Right cardiac atrium (tissue), 5 donors: ENCODE measurements at places on chromosomes 16 and 17.

DNA sequence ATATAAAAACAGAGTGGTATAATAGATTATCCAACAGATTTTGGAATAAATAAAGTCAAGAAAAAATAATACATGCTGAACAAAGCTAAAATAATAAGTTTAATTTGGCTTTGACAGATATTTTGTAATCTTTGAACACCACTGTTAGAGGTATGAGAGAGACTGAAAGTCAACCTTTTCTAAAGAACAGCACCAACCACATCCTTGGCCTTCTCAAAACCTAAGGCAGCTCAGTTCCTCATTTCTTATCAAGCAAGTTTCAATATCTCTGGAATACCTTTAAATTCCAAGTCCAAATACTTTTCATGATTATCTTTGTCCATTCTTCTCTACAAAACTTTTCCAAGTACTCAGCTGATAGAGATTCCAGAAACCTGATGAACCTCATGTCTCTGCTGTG is 1603.8 kb downstream of the CDH8 start:
- no peak for DNase-seq

GRCh38 chr17:73318836-73319235 is 7.0 kb upstream of the CDC42EP4 start:
- no peak for DNase-seq

DNA sequence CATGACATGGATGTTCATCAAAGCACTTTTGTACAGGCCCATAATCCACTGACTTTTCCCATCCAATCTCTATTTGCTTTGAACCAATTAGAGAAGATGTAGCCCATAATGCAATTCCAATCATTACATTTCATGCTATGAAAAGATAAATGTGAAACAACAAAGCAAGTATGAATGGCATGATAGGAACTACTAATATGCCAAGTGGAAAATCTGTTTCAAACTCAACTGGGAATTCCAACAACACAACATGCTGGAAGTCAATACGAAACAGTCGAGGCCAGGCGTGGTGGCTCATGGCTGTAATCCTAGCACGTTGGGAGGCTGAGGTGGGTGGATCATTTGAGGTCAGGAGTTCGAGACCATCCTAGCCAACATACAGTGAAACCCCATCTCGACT is 39.6 kb upstream of the TMEM97 start:
- DNase-seq: no peak

GRCh38 chr16:11632455-11632939 is 35.8 kb upstream of the SNN start:
- peak; percentile 65 for DNase-seq
